ENCODE measurements at places on chromosomes 2 and 18. TPM values are rescaled to one million over a fixed set of nuclear protein-coding genes. Genes with fewer than 3 reads are reported as not detected.

TNFRSF11A gene
- total RNA-seq, result 0.66 TPM

TGFA gene
- total RNA-seq, result not detected

TFPI gene
- total RNA-seq, result 111 TPM

TDRD15 gene
- total RNA-seq, result not detected

NEURL3 gene
- not detected for total RNA-seq

ACYP2 gene
- total RNA-seq, result 22.1 TPM

RPRM gene
- not detected for total RNA-seq

TMEM198 gene
- 0.77 TPM for total RNA-seq

Measured in fibroblast of lung (primary cell).